ENCODE measurements at places on chromosomes 3 and 15.
A peak's percentile ranks its signal among the peaks of the same experiment; 100 is the strongest.

DNA sequence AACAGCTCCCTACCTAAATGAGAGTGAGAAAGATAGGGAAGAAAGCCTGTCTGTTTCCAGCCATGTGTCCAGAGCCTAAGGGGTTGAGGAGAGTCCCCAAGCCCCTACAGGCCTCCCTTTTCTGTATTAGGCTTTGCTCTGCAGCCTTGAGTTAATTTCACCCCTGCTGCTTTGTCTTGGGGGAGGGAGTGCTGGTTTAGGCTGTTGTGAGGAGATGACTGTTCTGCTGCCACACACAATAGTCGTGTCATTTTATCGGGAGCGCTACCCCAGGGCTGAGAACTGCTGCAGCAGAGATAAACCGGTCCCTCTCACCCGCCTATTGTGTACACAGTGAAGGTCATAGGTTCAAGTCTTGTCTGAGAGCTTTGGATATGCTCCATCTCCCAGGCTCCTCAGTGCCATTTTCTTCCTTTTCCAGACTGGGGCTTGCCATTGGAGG is 1.4 kb downstream of the ZNF609 start:
- no peak for DNase-seq

DNA sequence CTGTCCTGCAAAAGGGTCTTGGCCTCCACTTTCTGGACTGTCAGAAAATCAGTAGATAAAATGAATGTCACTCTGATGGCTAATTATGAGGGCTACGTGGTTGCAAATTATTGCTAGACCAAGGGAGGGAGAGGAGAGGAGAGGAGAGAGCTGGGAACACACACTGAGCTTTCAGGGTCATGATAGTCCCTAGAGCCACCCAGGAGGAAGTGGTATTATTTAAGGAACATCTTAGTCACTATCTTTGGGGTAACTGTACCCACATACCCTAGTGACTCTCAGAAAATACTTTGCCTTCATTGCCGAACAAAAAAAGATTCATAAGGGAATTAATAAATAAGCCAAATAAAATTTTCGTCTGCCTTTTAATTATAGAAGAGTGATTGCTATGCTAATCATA is 642.3 kb upstream of the CFAP20DC start:
- no peak for DNase-seq

DNA sequence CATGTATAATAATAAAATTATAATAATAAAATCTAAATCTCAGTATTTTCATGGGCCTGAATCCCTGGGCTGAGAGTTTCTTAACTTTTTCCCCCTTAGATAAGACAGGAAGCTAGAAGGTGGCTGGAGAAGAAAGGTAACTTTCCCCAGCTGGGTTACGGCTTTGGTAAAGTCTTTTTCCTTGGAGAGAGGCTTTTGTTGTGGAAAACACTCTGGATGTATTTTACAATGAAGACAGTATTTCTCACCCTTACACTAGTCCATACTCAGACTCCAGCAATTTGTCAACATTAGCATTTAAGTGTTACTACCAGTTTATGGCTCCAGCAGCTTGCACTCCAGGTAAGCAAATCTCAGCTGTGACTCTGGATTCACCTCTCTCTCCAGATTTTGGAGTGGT is 34.9 kb downstream of the APH1B start:
- DNase-seq: no peak

GRCh38 chr3:12175844-12176453 is 17.2 kb upstream of the TIMP4 start:
- DNase-seq: peak; percentile 14

GRCh38 chr3:52446631-52447511 is 2.0 kb upstream of the SEMA3G start:
- DNase-seq: peak; percentile 78

DNA sequence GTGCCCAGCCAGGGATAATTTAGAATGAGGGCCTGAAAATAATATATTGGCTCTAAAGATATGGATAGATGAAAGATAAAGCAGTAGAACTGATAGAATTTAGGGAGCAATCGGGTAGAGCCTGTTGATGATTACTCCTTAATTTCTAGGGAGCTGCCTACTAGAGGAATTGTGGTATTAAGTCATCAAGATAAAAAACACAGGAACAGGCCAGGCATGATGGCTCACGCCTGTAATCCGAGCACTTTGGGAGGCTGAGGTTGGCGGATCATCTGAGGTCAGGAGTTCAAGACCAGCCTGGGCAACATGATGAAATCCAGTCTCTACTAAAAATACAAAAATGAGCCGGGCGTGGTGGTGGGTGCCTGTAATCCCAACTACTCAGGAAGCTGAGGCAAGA is 130.4 kb downstream of the PCCB start:
- DNase-seq: no peak

DNA sequence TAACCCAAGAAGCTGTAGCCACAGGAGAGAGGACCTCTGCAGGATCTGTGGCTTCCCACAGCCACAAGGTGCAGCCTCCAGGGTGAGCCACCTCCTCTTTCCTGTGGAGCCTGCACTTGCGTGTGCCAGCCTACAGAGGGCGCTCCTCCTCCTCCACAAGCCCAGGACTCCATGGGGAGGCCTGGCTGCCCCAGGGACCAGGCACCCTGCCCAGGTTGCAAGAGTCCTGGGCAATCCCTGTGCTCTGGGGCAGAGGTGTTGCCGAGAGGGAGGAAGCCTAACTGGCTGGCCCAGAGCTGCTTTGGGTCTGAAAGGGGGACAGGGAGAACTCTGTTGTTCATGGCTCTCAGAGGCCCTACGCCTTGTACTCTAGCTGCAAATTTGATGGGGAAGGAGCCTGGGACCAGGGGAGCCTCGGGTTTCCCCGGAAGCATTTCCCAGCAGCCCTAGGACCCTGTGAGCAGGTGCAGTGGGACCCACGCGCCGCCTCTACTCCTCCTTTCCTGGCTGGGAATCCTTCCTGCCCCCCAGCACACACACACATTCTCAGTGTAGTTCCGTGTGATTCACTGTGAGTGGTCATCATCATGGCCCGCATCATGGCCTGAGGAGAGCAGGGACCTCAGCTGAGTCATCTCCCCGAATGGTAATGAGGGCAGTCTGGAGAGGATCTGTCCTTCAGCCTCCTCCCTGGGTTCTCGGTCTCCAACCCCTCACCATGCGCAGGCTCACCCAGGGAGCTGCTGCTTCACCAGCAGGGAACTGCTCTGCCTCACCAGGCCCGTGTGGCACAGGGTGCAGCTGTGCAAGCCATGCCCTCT is 24.3 kb downstream of the TBC1D21 start:
- DNase-seq: peak; percentile 49

GRCh38 chr15:27701956-27702355 is 397.2 kb downstream of the OCA2 start:
- DNase-seq: no peak

DNA sequence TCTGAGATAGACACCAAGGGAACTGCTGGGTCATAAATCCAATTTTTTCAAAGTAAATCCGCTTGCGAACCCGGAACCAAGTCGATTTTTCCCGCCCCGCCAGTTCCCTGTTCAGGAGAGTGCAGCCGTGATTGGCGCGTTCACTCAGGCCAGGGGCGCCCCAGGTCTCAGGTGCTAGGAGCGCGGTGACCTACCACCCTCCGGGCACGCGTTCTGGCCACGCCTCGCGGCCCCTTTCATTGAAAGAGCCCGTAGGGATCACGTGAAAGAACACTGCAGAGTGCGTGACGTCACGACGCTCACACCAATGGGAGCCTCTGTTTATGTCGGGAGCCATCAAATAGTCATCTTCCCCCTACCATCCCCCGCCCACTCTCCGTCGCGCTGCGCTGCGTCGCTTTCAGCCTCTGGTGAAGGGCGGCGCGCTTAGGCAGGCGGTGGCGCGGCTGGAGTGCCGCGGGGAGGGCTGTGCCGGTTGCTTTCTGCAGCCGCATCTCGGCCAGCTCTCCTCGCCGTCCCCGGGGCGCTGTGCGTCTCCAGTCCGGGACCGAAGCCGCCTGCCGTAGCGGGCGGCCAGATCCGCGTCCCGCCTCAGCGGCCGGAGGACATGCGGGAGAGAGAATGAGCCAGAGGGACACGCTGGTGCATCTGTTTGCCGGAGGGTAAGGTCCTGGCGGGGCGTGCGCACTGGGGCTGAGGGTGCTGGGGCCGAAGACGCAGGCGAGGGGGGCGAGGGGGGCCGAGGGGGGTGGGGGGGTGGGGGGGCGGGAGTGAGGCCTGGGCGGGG is at the start of gene SLC25A36:
SLC25A36 (plus strand) TSS at position 403 of the 787 bp plus-strand sequence; CDS start at position 622, 219 bp downstream.
- DNase-seq: peak; percentile 97

- DNase-seq: no peak
Observed at GRCh38 chr15:33315044-33315443, 4.3 kb downstream of the RYR3 start.

Measured in Kasumi-1 (cell line).